ENCODE measurements at places on chromosomes 7 and 10.

GRCh38 chr7:83677180-83677866 is 28.4 kb upstream of the SEMA3E start:
- peak; percentile 69 for DNase-seq

DNA sequence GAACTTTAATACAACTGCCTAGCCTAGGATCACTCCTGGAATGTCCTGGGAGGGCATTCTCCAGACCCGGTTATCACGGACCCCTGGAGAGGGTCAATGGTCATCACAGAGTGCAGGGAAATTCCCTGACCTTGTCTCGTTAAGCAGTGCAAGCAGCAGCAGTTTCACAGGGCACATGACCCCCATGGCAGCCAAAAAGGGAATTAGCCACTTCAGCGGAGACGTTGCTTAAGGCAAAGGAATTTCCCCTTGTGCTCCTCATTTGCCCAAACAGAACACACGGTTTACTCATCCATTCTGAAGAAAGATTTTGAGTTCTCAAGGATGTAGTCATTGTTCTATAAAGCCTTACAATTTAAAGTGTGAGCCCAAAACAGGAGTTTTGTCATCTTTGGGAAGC is 260.3 kb downstream of the SNX13 start:
- DNase-seq: no peak

DNA sequence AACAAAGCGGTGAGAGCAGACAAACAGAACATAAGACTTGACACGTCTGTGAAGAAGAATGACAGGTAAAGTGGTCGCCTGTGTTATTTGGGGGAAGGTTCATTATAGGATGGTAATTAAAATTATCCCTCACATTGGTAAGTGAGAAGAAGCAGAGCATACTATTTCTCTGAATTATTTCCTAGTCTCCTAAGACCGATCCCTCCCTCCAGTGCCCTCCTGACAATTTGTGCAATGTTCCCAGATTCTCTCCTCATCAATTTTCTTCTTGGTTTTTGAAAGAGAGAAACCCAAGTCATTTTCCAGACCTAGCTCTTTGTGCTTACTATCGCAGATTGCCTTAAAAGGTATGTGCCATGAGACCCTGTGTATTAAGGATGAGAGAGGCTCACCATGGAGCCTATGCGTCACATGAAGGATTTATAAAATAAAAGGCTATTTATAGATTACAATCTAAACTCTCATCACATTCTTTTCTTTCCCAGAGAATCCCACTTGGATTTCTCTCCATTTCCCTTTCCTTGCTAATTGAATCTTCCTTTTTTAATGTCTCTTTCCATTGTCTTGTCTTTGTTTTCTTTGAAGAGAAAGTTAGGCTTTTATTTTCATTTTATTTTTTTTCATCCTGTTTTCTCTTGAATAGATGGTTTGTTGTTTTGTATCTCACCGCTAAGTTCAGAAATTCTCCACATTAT is 112.0 kb downstream of the PPP1R3A start:
- DNase-seq: no peak

GRCh38 chr10:62076891-62077290 is 175.4 kb downstream of the ARID5B start:
- DNase-seq: peak; percentile 42

DNA sequence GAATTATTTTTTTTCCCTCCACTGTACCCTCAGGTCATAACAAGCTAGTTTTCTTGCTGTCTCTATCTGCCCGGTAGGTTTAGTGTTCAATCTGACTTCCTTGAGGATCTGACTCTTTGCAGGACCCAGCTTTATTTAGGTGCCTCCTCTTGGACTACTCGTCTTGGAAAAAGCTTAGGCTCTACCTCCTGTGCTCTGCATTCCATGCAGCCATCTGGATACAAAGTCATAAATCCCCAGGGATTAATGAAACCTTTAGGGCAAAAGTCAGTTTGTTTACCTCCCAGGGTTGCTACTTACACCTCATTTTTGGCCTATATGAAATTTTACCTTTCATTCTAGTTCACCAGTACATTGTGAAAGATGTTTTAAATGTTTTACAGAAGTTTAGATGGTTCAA is 8.0 kb downstream of the STAG3 start:
- DNase-seq: no peak

DNA sequence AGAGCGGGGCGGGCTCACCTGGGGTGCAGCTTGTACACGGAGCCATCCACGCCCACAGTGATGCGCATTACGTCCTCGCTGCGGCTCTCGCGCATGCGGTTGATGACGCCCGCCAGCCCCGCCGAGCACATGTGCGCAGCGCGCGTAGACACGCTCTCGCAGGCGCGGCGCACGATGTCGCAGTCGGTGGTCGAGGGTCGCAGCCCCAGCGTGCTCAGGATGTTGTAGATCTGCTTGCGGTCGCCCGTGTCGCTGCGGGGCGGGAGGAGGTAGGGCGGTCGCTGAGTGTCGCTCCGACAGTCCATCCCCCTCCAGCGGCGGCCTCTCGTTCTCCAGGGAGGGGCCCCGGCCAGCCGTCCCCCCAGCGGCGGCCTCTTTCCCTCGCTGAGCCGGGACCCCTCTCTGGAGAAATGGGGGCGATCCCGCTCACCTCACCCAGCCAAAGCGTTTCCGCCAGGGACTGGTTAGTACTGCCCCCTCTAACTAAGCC is 4.4 kb upstream of the MYL7 start:
- DNase-seq: no peak

DNA sequence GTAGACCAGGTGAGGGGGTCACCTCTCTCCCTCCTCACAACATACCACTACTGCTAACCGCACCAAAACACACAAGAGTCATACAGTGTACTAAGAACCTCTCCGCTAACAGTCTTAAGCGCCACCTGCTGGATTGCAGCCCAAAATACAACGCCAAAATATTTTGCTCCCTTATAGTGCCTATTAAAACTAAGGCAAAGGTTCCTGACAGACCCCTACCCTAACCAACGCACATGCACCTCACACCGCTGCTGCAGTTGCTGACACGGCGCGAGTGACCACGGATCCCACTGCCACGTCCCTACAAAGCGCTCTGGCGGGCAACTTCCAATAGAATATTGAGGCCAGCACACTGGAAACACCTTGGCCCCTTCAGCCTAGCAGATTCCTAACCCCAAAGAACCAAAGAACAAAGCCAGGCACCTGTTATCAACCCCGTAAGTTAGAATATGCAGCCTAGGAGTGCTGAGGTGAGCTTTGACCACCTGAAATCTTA is 563.6 kb upstream of the SEMA3D start:
- peak; percentile 10 for DNase-seq

- DNase-seq: peak; percentile 9
Measured at GRCh38 chr7:70177166-70177565, 578.9 kb downstream of the AUTS2 start.

DNA sequence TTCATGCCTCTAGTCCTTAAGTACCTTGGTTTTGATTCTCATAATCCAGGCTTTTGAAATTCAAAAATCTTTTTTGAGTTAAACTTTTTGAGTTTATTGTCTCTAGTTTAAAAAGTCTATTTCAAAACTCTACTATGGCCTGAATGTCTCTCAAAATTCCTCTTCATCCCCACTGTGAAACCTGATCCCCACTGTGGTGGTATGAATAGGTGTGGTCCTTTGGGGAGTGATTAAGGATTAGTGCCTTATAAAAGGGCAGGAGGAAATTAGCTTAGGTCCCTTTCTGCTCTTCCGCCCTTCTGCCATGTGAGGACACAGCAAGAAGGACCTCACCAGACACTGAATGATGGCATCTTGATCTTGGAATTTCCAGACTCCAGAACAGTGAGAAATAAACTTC is 44.1 kb upstream of the JAZF1 start:
- no peak for DNase-seq

DNA sequence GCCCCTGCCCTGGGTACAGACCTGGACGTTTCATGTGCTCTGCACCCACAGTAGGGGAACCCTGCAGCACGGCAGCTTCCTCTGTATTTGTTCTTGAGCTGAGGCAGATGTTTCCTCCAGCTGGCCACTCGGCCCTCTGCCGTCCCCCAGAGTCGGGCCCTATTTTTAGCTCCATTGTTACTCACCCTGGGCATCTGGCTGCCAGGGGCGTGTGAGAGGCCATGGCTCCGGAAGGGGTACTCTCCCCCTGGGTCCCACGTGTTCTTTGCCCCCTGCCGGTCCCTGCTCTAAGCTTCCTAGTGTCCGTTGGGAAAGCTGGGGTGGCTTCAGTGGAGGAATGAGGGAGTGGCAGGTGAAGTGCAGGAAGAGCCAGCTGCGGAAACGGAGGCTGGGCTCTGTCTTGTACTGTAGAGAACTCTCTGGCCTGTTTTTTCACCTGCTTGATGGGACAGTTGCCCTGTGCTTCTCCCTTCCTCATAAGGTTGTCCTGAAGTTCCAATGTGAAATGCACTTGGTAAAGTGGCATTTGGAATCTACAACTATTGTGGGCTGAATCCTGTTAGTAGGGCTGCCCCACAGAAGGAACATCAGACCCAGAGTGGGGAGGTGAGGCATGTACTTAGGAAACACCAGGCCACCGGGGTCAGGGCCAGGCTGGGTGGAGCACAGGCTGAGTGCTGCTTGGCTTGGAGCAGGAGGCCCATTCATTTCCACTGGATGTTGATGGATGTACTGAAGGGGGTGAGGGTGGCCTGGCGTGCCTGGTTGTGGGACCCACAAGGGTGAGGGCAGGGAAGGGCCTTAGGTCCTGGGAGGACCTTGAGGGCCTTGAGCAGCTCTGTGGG is 30.6 kb downstream of the PALD1 start:
- peak; percentile 43 for DNase-seq

DNA sequence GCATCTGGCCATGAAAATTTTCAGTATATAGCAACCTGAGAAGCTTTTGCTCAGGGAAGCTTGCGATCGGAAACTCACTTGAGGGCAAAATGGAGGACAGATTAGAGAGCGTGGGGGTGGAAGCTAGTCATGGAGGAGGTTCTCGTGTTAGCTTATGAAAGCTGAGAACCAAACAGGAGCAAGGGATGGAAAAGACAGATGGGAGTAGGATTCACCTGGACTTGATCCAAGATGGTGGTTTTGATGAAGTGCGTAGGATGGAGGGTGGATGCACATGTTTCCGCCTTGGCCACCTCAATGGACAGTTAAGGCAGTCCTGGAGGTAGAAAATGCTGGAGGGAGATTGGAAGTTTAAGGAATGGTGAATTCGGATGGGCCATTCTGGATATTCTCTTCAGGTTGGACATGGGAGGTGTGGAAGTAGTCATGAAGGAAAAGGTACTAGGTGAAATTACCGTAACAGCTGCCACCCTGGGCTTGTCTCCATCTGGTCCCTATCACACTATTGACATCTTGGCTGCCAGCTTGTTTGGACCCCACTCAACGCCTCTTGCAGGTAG is 6.3 kb upstream of the C10orf95 start:
- DNase-seq: no peak

All from AG08396 (cell line).